Immature natural killer cell (primary cell): ENCODE measurements at places on chromosomes 16 and 17. TPM values are rescaled to one million over a fixed set of nuclear protein-coding genes. Genes with fewer than 3 reads are reported as not detected.

DNA sequence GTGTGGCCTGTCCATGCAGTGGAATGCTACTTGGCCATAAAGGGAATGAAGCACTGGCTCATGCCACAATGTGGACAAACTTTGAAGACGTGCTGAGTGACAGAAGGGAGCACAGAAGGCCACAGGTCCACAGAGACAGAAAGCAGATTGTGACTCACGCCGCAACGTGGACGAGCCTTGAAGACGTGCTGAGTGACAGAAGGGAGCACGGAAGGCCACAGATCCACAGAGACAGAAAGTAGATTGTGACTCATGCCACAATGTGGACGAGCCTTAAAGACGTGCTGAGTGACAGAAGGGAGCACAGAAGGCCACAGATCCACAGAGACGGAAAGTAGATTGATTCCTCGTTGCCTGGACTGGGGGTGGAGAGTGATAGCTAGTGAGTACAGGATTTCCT, 19.2 kb downstream of the ZC3H18 start:
- DNase-seq = no peak

DNA sequence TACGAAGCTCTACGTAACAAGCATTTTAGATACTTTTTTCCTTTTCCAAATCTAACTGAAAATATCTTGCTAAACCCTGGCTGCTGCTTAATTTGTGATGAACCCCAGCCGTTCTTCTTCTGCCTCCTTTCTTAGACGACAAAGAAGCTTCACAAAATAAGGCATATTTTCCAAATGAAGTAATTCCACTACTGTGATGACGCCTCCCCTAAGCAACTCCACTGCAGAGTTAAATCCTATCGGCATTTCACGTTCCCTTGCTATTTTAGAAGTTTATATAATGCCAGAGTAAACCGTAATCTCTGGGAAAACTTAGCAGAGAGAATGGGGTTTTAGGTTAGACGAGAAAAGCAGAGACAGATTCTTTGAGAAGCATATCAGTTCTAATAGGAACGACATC, 683.1 kb upstream of the SALL1 start:
- DNase-seq = no peak

DNA sequence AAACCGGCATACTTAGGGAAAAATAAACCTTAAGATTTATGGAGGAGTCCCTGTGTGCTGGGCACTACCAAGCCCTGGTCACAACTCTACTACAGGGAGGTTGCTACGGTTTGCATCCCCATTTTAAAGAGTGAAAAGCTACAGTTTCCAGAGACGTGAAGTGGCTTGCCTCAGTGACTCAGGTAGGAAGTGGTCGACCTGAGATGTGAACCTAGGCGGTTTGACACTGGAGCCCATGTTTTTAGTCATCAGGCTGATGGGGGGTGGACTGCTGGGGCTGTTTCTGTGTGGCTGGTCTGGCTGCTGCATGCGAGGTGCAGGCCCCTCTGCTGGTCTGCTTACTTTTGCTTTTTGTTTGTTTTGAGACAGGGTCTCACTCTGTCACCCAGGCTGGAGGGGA, 6.6 kb downstream of the COX6A2 start:
- DNase-seq = peak; percentile 74

KRTAP4-9 gene
- not detected for polyA plus RNA-seq
